ENCODE measurements at places on chromosomes 3 and 15.

GRCh38 chr3:27349832-27350231 is 19.4 kb downstream of the NEK10 start:
- no peak for DNase-seq

- no peak for DNase-seq
These were observed 9.9 kb downstream of the KY start for GRCh38 chr3:134640872-134641470.

- no peak for DNase-seq
These were observed 242.6 kb upstream of the THBS1 start for GRCh38 chr15:39338251-39338650.

DNA sequence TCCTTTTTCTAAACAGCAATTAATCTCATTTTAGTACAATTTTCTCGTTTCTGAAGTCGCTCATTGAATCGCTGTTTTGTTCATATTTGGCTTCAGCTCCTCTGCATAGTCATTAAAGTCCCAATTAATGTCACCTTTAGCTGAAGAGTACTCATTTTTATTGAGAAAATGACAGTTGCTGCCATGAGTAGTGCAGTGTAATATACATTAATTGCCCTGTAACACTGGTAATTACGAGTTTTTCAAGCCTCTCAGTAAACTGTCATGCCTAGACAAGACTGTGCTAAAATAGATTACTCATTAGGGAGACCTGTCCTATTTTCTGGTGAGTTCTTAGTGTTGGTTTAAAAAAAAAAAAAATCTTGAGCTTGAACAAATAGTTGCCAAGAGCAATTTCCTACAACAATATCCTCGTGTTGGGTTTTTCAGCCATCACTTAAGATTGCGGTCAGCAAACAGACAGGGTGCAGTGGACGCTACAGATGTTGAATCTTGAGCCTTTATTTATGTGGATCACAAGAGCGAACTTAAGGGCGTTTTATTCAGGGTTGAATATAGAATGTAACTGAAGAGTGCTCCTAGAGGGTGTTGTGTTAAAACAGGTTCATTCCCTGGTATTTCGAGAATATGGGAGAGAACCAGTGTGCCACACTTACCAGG is 176.0 kb downstream of the CDIN1 start:
- DNase-seq, result no peak

- DNase-seq, result no peak
These were observed 36.1 kb upstream of the MYO5C start for GRCh38 chr15:52331490-52332240.

DNA sequence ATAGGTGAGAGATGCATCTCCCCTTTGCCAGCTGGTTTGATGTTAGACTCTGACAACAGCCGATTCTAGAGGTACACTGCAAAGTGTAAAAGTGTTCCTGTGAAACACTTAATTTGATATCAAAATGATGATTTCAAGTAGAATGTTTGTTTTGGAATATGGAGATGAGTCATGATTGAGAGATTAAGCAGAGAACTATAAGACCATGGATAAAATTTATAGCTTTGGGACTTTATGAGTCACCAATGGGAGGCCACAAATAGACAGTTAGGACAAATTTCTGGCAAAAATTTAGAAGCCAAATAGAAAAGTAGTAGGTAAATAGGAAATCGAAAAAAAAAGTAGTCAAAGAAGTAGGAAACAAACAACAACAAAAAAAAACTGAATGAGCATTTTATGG is 672.5 kb downstream of the NSUN3 start:
- no peak for DNase-seq

GRCh38 chr3:149321640-149322039 is 11.8 kb downstream of the TM4SF18 start:
- DNase-seq, result no peak

DNA sequence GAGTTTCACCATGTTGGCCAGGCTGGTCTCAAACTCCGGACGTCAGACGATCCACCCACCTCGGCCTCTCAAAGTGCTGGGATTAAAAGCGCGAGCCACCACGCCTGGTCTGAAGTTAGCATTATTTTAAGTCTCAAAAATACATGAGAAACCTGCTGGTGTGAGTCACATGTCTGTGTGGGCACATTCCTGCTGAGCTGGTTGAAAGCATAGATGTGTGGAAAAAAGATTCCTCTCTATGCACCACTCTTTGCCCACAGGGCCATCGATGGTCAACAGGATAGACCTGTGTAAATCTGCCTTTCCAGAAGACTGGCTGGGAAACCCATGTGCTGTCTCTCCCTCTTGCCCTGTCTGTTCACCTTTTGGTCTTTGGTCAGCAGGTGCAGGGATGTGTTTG is 63.5 kb downstream of the CHRD start:
- no peak for DNase-seq

- DNase-seq, result no peak
These were observed 72.3 kb upstream of the ST3GAL6 start for GRCh38 chr3:98690876-98691275.
